ENCODE measurements at places on chromosomes 11 and 22.
A peak's percentile ranks its signal among the peaks of the same experiment; 100 is the strongest.

DNA sequence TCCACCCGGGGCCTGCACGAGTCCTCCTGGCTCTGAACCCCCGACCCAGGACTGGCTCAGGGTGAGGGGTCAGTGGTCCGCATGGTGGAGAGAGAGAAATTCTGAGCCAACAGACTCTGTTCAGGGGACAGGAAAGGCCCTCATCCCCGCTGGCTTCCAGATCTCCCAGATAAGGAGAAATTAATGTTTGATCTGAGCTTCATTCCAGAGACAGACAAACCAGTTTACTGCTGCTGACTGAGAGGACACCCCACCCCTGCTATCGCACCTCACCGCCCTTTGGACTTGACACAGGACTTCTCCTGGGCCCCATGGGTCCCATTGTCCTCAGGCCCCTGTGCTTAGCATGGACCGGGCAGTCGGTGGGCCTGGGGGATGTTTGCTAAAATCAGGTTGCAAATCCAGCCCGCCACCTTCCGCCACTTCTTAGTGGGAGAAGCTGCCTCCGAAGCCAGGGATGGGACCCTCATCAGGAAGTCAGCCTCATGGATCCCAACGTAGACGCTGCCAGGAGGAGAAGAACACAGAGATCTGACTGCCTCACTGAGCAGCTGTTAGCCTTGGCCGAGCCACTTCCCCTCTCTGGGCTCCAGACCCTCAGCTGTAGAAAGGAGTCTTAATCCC is 11.2 kb upstream of the UPK3A start:
- H3K4me3 ChIP-seq, result no peak overlapping the region
- H3K4me1 ChIP-seq, result peaks cover 17% of the 10 kb centered on the region
- H3K27ac ChIP-seq, result no peak overlapping the region
- no peak for DNase-seq
- H3K36me3 ChIP-seq, result no peaks in the 10 kb centered on the region

GRCh38 chr22:41739576-41739975 is 40.3 kb downstream of the MEI1 start:
- H3K27me3 ChIP-seq, result no peaks in the 10 kb centered on the region
- no peaks in the 10 kb centered on the region for H3K4me1 ChIP-seq
- no peaks in the 10 kb centered on the region for H3K36me3 ChIP-seq
- no peak overlapping the region for H3K4me3 ChIP-seq

- H3K36me3 ChIP-seq, result no peaks in the 10 kb centered on the region
- no peak for DNase-seq
- no peaks in the 10 kb centered on the region for H3K4me1 ChIP-seq
- H3K27me3 ChIP-seq, result no peaks in the 10 kb centered on the region
- H3K4me3 ChIP-seq, result no peak overlapping the region
Measured at GRCh38 chr11:105071089-105071732, 26.1 kb upstream of the CARD16 start.

DNA sequence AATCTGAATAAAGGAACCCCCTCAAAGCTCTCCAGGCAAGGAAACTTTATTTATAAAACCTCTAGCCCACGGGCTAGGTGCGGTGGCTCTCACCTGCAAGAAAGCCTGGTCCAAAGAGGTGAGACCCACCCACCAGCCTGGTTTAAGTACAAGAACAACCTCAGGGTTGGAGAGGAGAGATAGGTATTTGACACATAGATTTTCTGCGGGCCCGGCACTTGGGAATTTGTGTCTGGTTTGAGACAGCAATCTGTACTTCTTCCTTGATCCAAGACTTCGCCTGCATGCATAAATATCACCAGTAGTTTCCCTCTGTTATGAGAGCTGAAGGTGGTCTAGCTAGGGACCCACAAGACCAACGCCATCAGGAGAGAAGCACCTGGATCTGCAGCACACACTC is 73.2 kb upstream of the CAPRIN1 start:
- H3K4me1 ChIP-seq, result no peaks in the 10 kb centered on the region
- no peak overlapping the region for H3K27ac ChIP-seq
- no peak overlapping the region for H3K4me3 ChIP-seq
- H3K36me3 ChIP-seq, result no peaks in the 10 kb centered on the region
- DNase-seq, result no peak
- H3K27me3 ChIP-seq, result no peaks in the 10 kb centered on the region

DNA sequence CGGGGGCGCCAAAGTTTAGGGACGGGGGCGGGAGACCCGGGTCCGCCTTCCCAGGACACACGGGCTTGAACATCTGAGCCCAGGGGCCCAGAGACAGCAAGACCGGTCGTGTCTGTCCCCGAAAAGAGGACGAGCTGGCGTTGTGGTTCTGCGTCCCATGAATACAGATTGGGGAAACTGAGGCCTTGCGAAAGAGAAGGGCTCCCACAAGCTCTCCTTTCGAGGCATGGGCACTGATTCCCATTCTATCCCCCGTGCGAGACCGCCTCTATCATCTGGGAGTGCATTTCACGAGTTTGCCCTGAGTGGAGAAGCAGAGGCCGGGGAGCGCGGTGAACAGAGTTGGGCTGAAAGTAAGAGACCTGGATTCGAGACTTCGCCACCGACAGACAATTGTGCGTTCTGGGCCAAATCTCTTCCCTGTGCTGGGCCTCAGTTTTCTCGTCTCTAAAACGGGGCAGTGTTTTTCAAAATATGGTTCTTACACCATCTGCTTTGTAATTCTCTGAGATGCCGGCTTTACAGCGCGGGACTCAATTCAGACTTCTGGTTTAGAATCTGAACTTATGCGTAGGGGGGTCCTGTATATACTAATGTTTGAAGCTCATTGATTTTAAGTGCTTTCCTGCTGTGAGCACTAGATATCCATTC is 471 bp downstream of the RNF185 start:
- no peaks in the 10 kb centered on the region for H3K36me3 ChIP-seq
- H3K4me1 ChIP-seq, result no peaks in the 10 kb centered on the region
- peak overlapping the region; percentile 87 for H3K4me3 ChIP-seq
- DNase-seq, result no peak
- H3K27ac ChIP-seq, result peak overlapping the region; percentile 69

DNA sequence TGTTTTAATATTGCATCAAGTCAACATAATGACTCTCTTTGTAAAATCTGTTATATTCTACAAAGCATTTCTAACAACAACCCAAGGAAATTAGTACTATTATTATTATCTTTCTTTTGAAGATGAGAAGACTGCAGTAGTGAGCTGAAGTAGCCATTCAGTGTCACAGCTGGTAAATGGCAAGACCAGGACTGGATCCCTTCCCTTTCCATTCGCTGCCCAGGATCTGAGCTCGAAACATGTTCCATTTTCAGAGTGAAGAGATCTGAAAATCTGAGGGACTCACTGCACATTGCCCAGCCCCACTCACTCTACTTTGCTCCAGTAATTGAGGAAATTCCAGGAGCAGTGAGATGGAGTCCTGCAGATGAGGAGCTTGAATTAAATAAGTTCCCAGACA is 240.0 kb upstream of the BLID start:
- no peaks in the 10 kb centered on the region for H3K27me3 ChIP-seq
- DNase-seq, result no peak
- H3K4me1 ChIP-seq, result no peaks in the 10 kb centered on the region

GRCh38 chr11:121643479-121644186 is 190.9 kb upstream of the SORL1-AS1 start:
- H3K4me1 ChIP-seq, result no peaks in the 10 kb centered on the region
- H3K27ac ChIP-seq, result no peak overlapping the region
- H3K27me3 ChIP-seq, result no peaks in the 10 kb centered on the region

- no peaks in the 10 kb centered on the region for H3K36me3 ChIP-seq
- peaks cover 11% of the 10 kb centered on the region for H3K4me1 ChIP-seq
- no peak overlapping the region for H3K27ac ChIP-seq
- no peaks in the 10 kb centered on the region for H3K27me3 ChIP-seq
- no peak overlapping the region for H3K4me3 ChIP-seq
Measured at GRCh38 chr11:114358716-114359115, 41.6 kb downstream of the C11orf71 start.

DNA sequence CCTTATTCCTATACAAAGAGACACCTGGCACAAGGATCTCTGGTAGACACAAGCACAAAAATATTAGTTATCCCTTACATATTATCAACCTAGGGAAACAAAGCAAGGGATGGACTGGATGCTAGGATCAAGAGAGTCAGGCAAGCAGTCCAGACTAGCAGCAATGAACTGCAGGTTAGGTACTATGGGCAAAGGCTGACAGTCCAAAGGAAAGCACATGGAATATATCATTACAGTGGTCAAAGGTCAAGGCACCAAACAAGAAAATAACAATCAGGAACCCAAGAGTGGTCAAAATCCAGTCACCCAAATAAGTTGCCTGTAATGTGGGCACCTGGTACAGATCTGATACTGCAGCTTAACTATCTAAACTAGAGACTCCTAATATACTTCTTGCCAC is 77.7 kb downstream of the TTC28 start:
- no peaks in the 10 kb centered on the region for H3K27me3 ChIP-seq
- no peaks in the 10 kb centered on the region for H3K4me1 ChIP-seq
- H3K27ac ChIP-seq, result no peak overlapping the region
- H3K4me3 ChIP-seq, result no peak overlapping the region

DNA sequence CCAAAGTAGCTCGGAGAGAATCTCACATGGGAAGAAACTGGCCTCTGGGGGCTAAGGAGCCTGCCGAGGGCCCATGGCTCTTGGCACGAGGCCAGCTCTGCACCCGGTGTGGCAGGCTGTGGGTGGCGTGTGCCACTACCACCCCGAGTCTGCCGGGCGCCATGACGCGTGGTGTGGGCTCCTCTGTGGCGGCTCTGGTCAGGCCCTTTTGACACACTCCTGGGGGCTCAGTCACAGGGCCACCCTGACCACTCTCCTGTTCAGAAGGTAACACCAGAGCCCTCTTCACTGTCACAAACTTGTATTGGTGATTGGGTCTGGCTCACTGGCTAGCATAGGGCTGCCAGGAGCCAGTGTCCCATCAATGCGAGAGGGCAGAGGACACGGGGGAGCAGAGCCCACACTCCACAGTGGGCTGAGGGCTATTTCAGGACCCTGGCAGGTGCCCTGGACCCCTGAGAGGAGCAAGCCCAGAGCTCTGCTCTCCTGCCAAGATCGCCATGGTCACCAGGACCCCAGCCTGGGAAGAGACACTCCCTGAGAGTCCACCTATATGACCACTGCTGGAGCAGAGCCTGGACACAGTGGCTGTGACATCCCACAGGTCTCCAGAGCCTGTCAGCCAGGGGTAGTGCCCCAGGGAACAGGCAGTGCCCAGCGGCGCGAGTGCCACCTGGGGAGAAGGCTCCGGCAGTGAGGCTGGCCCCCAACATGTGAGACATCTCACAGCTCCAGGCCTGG is 8.6 kb upstream of the PPM1F start:
- H3K4me3 ChIP-seq, result no peak overlapping the region
- no peaks in the 10 kb centered on the region for H3K27me3 ChIP-seq
- H3K4me1 ChIP-seq, result no peaks in the 10 kb centered on the region
- no peak overlapping the region for H3K27ac ChIP-seq

GRCh38 chr11:9038541-9038940 is 34.7 kb upstream of the NRIP3 start:
- H3K4me3 ChIP-seq, result no peak overlapping the region
- H3K27me3 ChIP-seq, result no peaks in the 10 kb centered on the region
- no peak for DNase-seq

GRCh38 chr11:73186294-73186850 is 31.7 kb upstream of the P2RY2 start:
- H3K4me3 ChIP-seq, result no peak overlapping the region
- no peaks in the 10 kb centered on the region for H3K36me3 ChIP-seq
- H3K27ac ChIP-seq, result no peak overlapping the region
- H3K4me1 ChIP-seq, result no peaks in the 10 kb centered on the region
- H3K27me3 ChIP-seq, result no peaks in the 10 kb centered on the region

GRCh38 chr11:11243590-11244469 is 109.2 kb downstream of the CSNK2A3 start:
- H3K4me1 ChIP-seq, result no peaks in the 10 kb centered on the region
- no peaks in the 10 kb centered on the region for H3K36me3 ChIP-seq
- H3K4me3 ChIP-seq, result no peak overlapping the region

DNA sequence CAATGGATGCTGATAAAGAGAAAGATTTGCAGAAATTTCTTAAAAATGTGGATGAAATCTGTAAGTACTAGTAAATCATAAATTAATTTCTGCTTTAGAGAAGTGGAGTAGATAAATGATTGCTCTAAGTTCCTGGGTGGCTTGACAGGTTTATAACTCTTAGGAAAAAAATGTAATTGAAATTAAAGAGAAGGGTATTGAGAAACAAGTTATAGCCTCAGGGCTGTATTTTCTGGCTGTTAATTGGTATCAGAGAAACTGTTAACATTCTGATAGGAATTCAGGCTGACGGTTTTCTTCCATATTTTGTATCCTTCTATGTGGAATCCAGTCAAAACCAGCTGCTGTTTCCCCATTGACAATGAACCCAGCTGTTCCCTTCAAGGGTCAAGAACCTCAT is 1.9 kb downstream of the TTC12 start:
- peaks cover 9% of the 10 kb centered on the region for H3K4me1 ChIP-seq
- H3K27me3 ChIP-seq, result no peaks in the 10 kb centered on the region
- DNase-seq, result no peak
- H3K4me3 ChIP-seq, result no peak overlapping the region

GRCh38 chr11:33668468-33668825 is 32.2 kb downstream of the C11orf91 start:
- peaks cover 37% of the 10 kb centered on the region for H3K4me1 ChIP-seq
- H3K36me3 ChIP-seq, result no peaks in the 10 kb centered on the region
- H3K27ac ChIP-seq, result peak overlapping the region; percentile 91
- no peaks in the 10 kb centered on the region for H3K27me3 ChIP-seq
- peak; percentile 90 for DNase-seq
- no peak overlapping the region for H3K4me3 ChIP-seq

- H3K36me3 ChIP-seq, result no peaks in the 10 kb centered on the region
- no peak overlapping the region for H3K4me3 ChIP-seq
- DNase-seq, result no peak
- no peak overlapping the region for H3K27ac ChIP-seq
Measured at GRCh38 chr11:28104984-28105383, 3.0 kb downstream of the KIF18A start.

DNA sequence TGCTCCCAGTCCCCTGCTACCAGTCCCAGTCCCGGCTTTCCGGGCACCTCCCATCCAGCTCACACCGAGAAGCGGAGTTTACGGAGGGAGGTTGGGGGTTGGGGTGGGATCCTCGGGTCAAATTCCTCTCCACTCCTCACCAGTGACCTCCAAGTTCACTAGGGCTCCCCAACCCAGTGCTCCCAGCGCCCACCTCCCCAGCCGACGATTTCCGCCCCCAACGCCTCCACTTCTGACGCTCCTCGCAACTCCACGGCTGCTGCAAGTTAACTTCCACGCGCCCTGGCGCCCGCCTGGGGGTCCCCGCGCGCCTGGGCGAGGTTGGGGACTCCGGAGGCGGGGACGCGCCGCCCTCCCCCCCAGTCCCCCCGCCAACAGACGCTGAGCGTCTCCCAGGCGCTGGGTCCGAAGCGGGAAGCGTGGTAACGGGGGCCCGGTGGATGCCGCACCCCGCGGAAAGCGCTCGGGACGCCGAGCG is 526 bp downstream of the TPST2 start:
- H3K4me3 ChIP-seq, result peak overlapping the region; percentile 88
- peak; percentile 44 for DNase-seq
- no peaks in the 10 kb centered on the region for H3K27me3 ChIP-seq
- H3K27ac ChIP-seq, result peak overlapping the region; percentile 35
- H3K36me3 ChIP-seq, result no peaks in the 10 kb centered on the region

DNA sequence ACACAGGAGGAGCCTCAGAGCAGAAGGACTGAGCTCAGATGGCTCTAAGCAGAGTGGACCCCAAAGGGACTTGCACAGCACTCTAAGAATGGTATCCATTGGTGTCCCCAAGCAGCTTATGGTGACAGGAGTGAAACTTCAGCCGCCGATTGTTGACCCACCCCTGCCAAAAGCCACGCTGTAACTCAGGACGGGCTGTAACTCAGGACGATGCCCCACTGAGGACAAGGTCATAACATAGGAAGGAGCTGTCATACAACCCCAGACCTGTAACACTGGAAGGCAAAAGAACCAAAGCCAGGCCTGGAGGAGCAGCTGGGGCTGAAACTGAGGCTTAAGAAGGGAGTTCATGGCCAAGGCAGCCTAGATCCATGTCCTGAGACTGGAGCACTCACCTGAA is 14.2 kb downstream of the CD59 start:
- H3K27ac ChIP-seq, result no peak overlapping the region
- H3K4me3 ChIP-seq, result no peak overlapping the region
- no peak for DNase-seq
- H3K27me3 ChIP-seq, result no peaks in the 10 kb centered on the region
- peaks cover 25% of the 10 kb centered on the region for H3K4me1 ChIP-seq
